ENCODE measurements at places on chromosomes 16 and 17.

DNA sequence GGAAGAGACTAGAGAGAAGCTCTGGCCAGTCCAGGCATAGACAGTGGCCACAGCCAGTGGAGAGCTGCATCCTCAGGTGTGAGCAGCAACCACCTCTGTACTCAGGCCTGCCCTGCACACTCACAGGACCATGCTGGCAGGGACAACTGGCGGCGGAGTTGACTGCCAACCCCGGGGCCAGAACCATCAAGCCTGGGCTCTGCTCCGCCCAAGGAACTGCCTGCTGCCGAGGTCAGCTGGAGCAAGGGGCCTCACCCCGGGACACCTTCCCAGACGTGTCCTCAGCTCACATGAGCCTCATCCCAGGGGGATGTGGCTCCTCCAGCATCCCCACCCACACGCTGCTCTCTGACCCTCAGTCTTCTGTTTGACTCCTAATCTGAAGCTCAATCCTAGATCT lies 3.2 kb downstream of the RHBDF1 start:
- DNase-seq, result no peak

- no peak for DNase-seq
These were observed 141.3 kb upstream of the CACNG3 start for GRCh38 chr16:24114876-24115275.

DNA sequence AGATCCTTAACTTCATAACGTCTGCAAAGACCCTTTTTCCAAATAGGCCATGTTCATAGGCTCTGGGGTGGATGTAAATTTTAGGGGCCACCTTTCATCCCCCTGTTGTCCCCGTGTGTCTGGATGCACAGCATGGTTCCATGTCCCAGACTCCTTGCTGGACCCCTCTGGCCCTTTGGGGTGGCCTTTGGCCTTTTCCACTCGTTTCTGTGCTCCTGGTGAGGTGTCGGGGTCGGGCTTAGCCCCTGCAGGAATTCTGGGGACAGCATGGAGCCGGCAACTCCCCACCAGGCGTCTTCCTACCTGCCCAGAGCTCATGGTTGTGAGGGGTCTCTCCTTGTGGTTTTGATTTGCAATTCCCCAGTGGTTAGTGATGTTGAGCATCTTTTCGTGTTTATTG lies 183.5 kb downstream of the SEC14L1 start:
- no peak for DNase-seq

- no peak for DNase-seq
These were observed 67.5 kb downstream of the SMPD3 start for GRCh38 chr16:68380676-68381362.

- DNase-seq, result no peak
These were observed 31.4 kb upstream of the HS3ST3B1 start for GRCh38 chr17:14269473-14269872.

GRCh38 chr17:63316100-63316499 lies 130.0 kb downstream of the CYB561 start:
- DNase-seq, result no peak

Measured in HT1080 (cell line).